Activated CD4-positive, alpha-beta T cell treated with anti-CD3 and anti-CD28 coated beads, Interleukin-2, amount 50 U/mL, for 48 hours (primary cell): ENCODE measurements at places on chromosomes 11 and 22.

- DNase-seq, result no peak
Measured at GRCh38 chr11:133660202-133660568, 127.9 kb upstream of the OPCML start.

- DNase-seq, result no peak
Measured at GRCh38 chr22:48636746-48637145, 1190.9 kb downstream of the BRD1 start.

DNA sequence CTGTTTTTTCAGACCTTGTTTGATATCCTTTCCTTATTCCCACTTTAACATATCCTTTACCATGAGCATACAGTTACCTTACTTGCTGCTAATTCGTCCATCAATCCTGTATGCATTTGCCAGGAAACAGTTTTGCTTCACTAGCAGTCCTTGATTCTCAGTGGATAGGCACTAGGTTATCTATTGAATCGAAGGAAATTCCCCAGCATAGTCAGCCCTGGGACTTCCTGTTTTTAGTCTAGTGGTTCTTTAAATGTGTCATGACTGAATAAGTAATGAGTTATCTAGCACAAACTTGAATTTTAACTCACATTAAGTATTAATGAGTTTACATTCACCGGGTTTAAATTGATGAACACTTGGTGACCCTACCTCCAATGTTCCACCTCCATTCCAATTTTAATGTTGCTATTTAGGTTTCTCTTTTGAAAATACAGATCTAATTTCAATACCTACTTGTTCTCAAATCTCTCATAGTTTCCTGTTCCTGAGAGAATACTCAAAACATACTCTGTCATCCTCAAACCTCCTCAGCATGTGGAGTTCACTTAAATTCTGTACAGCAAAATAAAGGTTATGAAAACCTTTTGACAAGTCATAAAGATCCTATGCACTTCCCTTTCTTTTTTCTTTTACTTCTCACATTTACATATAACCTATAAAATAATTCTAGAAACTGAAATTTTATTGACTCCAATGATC lies 1375.1 kb upstream of the TENM4 start:
- no peak for DNase-seq

- peak; percentile 79 for DNase-seq
Measured at GRCh38 chr11:554428-555226, 5.9 kb downstream of the LMNTD2 start.

GRCh38 chr11:79157738-79158137 lies 283.1 kb downstream of the TENM4 start:
- no peak for DNase-seq

GRCh38 chr22:21758091-21758864 lies 22.7 kb upstream of the YPEL1 start:
- no peak for DNase-seq

- no peak for DNase-seq
Measured at GRCh38 chr11:14259186-14259784, 99.7 kb downstream of the RRAS2 start.

GRCh38 chr22:37043828-37044538 lies 7.6 kb upstream of the KCTD17 start:
- peak; percentile 60 for DNase-seq

- DNase-seq, result no peak
Measured at GRCh38 chr11:14784230-14784629, 107.8 kb downstream of the CYP2R1 start.

- no peak for DNase-seq
Measured at GRCh38 chr22:48661984-48662383, 1165.7 kb downstream of the BRD1 start.

DNA sequence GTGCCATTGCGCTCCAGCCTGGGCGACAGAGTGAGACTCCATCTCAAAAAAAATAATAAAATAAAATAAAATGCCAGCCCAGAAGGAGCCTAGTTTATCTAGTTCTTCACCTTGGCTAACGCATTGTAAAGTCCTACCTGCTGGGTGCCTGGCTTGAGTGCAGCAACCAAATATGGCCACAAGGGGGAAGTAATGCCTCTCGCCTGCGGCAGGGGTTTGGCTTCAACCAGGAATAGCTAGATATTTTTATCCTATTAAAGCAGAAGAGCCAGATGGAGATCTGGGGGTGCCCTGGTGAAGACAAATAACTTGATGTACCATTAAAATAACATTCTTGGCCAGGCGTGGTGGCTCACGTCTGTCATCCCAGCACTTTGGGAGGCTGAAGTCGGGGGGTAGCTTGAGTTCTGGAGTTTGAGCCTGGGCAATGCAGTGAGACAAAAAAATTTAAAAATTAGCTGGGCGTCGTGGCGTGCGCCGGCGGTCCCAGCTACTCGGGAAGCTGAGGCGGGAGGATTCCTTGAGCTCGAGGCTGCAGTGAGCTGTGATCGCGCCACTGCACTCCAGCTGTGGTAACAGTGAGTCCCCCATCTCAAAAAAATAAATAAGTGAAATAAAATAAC lies 20.6 kb upstream of the PLEKHB1 start:
- peak; percentile 71 for DNase-seq

DNA sequence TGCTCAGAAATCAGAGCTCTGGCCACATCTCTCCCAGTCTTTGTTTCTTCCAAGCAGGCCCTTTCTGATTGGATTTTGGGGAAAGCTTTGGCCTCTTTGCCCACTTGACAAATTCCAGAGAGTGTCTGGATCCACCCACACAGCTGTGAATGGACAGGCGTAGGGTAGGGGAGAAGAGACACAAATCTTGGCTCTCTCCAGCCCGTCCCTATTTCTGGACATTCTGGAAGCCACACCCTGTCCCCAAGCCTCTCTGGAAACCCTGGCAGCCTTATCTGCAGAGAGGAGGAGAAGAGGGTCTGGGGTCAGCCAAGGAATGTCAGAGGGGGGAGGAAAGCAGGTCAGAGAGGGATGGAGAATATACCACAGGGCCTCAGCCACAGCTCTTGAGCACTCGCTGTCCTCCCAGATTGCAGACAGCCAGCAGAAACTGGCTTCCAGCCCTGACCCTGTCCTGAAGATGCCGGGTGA lies 59.5 kb upstream of the WNT11 start:
- no peak for DNase-seq
